ENCODE measurements at places on chromosomes 6 and 20. TPM values are rescaled to one million over a fixed set of nuclear protein-coding genes. Genes with fewer than 3 reads are reported as not detected.
A peak's percentile ranks its signal among the peaks of the same experiment; 100 is the strongest.

DNA sequence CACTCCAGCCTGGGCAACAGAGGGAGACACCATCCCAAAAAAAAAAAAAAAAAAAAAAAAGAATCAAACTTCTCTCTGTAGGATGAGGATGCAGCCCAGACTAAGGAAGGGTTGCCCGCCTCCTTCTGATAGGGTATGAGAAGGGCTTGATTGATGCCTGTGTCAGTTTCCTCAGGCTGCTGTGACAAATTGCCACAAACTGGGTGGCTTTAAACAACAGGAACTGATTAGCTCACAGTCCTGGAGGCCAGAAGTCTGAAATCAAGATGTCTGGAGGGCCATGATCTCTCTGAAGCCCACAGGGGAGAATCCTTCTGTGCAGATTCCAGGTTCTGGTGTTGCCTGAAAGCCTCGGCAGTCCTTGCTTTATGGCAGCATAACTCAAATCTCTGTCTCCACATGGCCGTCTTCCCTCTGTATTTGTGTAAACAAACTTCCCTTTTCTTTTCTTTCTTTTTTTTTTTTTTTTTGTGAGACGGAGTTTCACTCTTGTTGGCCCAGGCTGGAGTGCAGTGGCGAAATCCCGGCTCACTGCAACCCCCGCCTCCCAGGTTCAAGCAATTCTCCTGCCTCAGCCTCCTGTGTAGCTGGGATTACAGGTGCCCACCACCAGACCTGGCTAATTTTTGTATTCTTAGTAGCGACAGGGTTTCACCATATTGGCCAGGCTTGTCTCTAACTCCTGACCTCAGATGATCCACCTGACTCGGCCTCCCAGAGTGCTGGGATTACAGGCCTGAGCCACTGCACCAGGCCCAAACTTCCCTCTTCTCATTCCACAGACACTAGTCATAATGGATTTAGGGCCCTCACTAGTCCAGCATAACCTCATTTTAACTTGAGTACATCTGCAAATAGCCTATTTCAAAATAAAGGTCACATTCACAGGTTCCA lies 11.2 kb upstream of the CDK19 start:
- no peak for DNase-seq

The HLA-DOA gene
- polyA plus RNA-seq = 12.0 TPM

The TCP11 gene
- polyA plus RNA-seq = not detected

DNA sequence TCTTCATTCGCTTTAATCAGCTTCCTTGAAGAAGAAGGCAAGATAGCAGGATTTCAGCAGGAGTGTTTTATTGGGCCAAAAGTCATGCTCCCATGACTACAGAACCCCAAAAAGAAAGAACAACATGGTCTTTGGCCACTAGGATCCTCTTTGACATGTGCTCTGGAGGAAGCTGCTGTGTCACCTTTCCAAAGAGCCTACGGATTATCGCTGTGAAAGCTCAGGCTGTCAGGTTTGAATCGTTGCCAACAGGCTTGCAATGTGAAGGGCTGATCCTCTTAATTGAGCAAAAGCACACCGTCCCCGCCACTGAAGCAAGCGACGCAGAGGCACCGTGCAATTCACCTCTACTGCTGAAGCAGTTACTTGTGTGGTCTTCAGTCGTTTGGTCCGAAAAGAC lies 29.0 kb downstream of the MYLIP start:
- no peak for DNase-seq

- no peak for DNase-seq
These were observed 86.2 kb upstream of the PRL start for GRCh38 chr6:22383016-22383415.

GRCh38 chr6:62043084-62043483 lies 242.9 kb downstream of the KHDRBS2 start:
- no peak for DNase-seq

- DNase-seq = peak; percentile 88
These were observed at the start of gene DDRGK1 for GRCh38 chr20:3204124-3204794. DDRGK1 (minus strand) TSS chr20:3204682; CDS start chr20:3204627, 55 bp downstream.

Measured in CD8-positive, alpha-beta memory T cell (primary cell).